ENCODE measurements at places on chromosomes 12 and 14. TPM values are rescaled to one million over a fixed set of nuclear protein-coding genes. Genes with fewer than 3 reads are reported as not detected.

DNA sequence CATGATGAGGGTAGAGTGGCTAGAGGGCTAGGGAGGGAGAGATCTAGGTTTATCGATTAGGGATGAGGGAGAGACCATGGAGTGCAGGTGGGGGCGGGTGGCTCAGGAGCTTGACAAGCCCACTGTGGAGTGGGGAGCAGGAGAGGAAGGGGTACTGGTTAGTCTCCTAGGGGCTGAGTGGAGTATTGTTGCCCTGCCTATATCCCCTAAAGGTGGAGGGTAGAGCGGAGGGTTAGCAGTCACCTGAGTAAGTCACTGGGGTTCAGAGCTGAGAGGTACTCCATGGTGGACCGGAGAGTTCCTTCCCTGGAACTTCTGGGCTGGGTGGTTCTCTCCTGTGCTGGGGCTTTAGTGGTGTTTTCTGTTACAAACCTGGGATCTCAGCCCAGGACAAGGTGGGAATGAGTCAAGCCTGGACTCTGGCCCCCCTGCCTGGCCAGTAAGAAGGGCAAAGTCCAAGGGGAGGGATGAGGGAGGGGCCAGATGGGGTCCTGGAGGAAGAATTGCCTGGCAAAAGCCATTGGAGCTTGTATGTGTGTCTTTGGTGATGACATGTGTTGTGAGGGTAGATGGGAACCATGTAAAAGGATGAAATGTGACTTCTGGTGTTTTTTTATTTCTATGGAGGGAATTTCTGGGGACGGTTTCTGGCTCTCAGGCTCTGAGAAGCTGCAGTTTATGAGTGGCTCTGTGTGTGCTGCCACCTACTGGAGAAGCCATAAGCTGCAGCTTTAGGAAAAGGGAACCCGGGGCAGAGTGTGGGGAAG, at the start of gene CIDEB:
TSS of gene CIDEB (minus strand) at position 403 of the 767 bp plus-strand sequence. CDS start at position 284, 119 bp downstream.
- peaks cover 21% of the 10 kb centered on the region for H3K36me3 ChIP-seq
- peak; percentile 66 for DNase-seq
- no peaks in the 10 kb centered on the region for H3K27me3 ChIP-seq
- no peaks in the 10 kb centered on the region for H3K4me1 ChIP-seq

- H3K27me3 ChIP-seq: no peaks in the 10 kb centered on the region
- H3K27ac ChIP-seq: no peak overlapping the region
- H3K4me3 ChIP-seq: no peak overlapping the region
- DNase-seq: no peak
- H3K4me1 ChIP-seq: no peaks in the 10 kb centered on the region
These were observed 52.0 kb upstream of the NTF3 start for GRCh38 chr12:5379749-5380496.

DNA sequence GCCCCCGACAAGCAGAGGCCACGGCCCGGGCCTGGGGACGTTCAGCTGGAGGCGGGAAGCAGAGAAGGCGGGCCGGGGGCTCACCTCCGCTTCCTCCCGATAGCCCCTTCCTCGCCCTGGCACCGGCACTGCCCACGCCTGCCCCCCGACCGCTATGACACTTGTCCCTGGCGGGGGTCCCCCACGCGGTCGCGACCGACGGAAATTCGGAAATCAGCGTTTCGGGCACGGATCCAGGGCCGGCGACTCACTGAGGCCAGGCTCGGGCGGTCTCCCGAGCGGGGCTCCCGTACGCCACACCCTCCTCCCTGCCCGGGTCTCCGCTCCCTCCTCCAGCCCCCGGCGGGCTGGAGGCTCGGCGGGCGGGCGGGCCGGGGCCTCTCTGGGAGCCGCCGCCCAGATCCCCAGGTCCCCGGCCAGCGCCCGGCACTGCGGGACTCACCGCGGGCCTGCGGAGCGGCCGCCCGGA, 581 bp downstream of the PITPNM2 start:
- H3K27ac ChIP-seq: no peak overlapping the region
- peaks cover 19% of the 10 kb centered on the region for H3K4me1 ChIP-seq
- peak overlapping the region; percentile 71 for H3K4me3 ChIP-seq
- H3K36me3 ChIP-seq: no peaks in the 10 kb centered on the region
- no peak for DNase-seq

DNA sequence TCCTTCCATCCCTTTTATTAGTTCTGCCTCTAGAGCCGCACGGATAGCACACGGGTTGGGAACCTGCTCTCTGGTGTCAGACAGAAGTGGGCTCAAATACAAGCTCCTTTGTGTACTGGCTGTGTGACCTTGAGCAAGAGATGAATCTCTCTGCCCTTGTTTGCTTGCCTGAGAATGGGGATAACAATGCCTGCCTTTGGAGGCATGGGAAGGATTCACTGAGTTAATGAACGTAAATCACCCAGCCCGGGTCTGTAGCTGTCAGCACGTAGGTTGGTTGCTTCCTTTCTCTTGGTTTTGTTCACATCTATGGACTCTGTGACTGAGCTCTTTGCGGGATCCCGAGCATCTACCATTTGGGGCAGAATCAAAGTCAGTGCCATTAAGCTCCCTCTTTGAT, 79.3 kb upstream of the NRXN3 start:
- no peaks in the 10 kb centered on the region for H3K27me3 ChIP-seq
- DNase-seq: no peak

- H3K36me3 ChIP-seq: no peaks in the 10 kb centered on the region
- peak; percentile 55 for DNase-seq
- H3K27me3 ChIP-seq: no peaks in the 10 kb centered on the region
- H3K27ac ChIP-seq: no peak overlapping the region
- no peaks in the 10 kb centered on the region for H3K4me1 ChIP-seq
These were observed 769 bp upstream of the EMP1 start for GRCh38 chr12:13195785-13196129.

DNA sequence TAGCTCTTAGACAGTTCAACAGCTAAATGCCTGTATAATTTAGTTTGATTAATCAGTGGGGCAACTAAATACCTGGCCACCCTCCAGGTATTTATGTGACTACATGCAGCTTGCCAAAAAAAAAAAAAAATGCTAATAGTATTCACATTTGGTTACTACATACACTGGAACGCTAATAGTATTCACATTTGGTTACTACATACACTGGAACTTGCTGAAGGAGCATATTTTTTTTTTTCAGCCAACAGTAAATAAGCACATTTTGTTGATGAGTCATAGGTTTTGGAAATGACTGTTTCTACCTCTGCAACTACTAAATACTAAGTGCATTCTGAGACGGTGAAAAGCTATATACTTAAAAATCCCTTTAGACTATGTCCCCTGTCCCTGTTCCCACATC, 1172.3 kb downstream of the LRFN5 start:
- H3K4me1 ChIP-seq: no peaks in the 10 kb centered on the region
- no peak overlapping the region for H3K27ac ChIP-seq
- no peak for DNase-seq
- H3K27me3 ChIP-seq: no peaks in the 10 kb centered on the region

GRCh38 chr14:77498984-77499527, 440 bp upstream of the ISM2 start:
- no peaks in the 10 kb centered on the region for H3K36me3 ChIP-seq
- no peak for DNase-seq
- peaks cover 43% of the 10 kb centered on the region for H3K27me3 ChIP-seq
- peak overlapping the region; percentile 51 for H3K4me3 ChIP-seq

Gene GRIP1
- 2.6 TPM for polyA plus RNA-seq

Gene SLC11A2
- 41.3 TPM for polyA plus RNA-seq

Measured in cardiac muscle cell (in vitro differentiated cells and primary cell).